ENCODE measurements at places on chromosomes 4 and X. TPM values are rescaled to one million over a fixed set of nuclear protein-coding genes. Genes with fewer than 3 reads are reported as not detected.

The CT45A5 gene
- not detected for total RNA-seq

- peaks cover 4% of the 10 kb centered on the region for H3K36me3 ChIP-seq
- DNase-seq = no peak
- H3K4me1 ChIP-seq = peaks cover 18% of the 10 kb centered on the region
- H3K27me3 ChIP-seq = peaks cover 2% of the 10 kb centered on the region
- H3K27ac ChIP-seq = peak overlapping the region; percentile 76
Measured at GRCh38 chrX:153794897-153795816, 689 bp downstream of the SSR4 start.

DNA sequence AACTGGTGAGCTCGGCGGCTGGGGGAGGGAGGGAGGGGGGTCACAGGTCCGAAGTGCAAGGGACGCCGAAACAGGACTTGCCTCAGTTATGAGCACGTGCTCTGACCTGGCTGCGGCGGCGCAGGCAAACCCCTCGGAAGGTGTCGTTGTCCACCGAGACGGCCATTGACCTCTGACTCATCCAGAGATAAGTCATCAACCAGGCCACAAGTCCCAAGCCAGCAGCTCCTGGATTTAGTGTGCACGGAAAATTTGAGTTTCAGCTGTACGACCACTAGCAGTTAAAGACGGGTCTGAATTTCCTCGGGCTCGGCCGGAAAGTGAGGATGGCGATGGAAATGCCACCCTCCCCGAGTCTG, 674 bp downstream of the SH3D19 start:
- no peaks in the 10 kb centered on the region for H3K36me3 ChIP-seq
- peaks cover 55% of the 10 kb centered on the region for H3K4me1 ChIP-seq
- H3K27ac ChIP-seq = peak overlapping the region; percentile 13
- DNase-seq = peak; percentile 75
- no peaks in the 10 kb centered on the region for H3K27me3 ChIP-seq

- H3K36me3 ChIP-seq = no peaks in the 10 kb centered on the region
- H3K27ac ChIP-seq = no peak overlapping the region
- no peak for DNase-seq
- peaks cover 8% of the 10 kb centered on the region for H3K27me3 ChIP-seq
Measured at GRCh38 chrX:12777670-12778069, 13.5 kb upstream of the PRPS2 start.

GRCh38 chr4:185657183-185657582, 121.9 kb upstream of the PDLIM3 start:
- H3K4me3 ChIP-seq = peak overlapping the region; percentile 15
- H3K27me3 ChIP-seq = peaks cover 16% of the 10 kb centered on the region
- no peak for DNase-seq
- no peak overlapping the region for H3K27ac ChIP-seq

- peaks cover 17% of the 10 kb centered on the region for H3K27me3 ChIP-seq
- H3K36me3 ChIP-seq = no peaks in the 10 kb centered on the region
- no peak overlapping the region for H3K4me3 ChIP-seq
- peaks cover 15% of the 10 kb centered on the region for H3K4me1 ChIP-seq
- H3K27ac ChIP-seq = no peak overlapping the region
Measured at GRCh38 chr4:16034010-16034748, 49.6 kb downstream of the PROM1 start.

- no peaks in the 10 kb centered on the region for H3K4me1 ChIP-seq
- H3K27me3 ChIP-seq = peaks cover 37% of the 10 kb centered on the region
- H3K36me3 ChIP-seq = no peaks in the 10 kb centered on the region
- H3K27ac ChIP-seq = no peak overlapping the region
- DNase-seq = no peak
Measured at GRCh38 chr4:7463566-7464258, 29.0 kb upstream of the PSAPL1 start.
